Activated naive CD4-positive, alpha-beta T cell treated with anti-CD3 and anti-CD28 coated beads, Interleukin-2, amount 50 U/mL, for 72 hours (primary cell): ENCODE measurements at places on chromosomes 11 and 22. TPM values are rescaled to one million over a fixed set of nuclear protein-coding genes. Genes with fewer than 3 reads are reported as not detected.

PTPRJ gene
- 23.6 TPM for total RNA-seq

CSNK2A3 gene
- 0.73 TPM for total RNA-seq

TTC28 gene
- 8.5 TPM for total RNA-seq

SPCS2 gene
- total RNA-seq, result 131 TPM
